ENCODE measurements at places on chromosomes 4 and X.
A peak's percentile ranks its signal among the peaks of the same experiment; 100 is the strongest.

GRCh38 chrX:118975831-118976598 is 1.6 kb downstream of the LONRF3 start:
- DNase-seq: peak; percentile 19

GRCh38 chrX:45749375-45749774 is 548.7 kb upstream of the DIPK2B start:
- peak; percentile 45 for DNase-seq

DNA sequence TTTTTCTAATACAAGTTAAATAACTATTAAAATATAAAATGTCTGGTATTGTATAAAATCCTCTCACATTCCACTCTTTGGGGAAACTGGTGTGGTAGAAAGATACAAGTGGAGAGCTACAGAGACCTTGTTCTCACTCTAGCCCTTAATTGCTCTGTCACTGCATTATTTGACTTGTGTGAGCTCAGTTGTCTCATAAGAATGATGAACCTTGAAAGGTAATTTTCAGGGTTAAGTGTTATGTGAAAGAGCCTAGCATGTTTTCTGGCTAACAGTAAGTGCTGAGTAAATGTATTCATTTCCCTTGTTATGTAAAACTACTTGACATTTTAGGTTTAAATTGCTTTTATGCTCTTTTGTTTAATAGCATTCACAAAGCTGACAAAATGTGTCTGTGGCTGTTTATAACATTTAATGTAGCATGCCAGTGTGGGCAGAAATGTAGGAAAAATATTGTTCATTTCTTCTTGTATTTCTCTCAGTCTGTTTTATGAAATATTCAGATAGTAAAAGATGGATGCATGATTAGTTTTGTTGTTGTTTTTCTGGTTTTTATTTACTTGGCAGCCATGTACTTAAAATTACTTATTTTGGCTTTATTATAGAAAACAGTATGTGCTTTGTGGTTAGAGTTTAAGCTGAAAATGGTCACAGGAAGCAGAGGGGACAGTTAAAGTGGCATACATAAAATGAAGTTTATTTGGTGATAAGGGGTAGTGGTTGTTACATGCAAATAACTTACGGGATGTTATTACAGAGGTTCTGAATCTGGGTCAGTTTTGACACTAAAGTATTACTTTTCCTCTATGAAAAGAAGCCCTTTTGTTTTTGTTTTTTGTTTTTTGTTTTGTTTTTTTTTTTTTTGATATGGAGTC is 29.2 kb downstream of the SLAIN2 start:
- no peak for DNase-seq

DNA sequence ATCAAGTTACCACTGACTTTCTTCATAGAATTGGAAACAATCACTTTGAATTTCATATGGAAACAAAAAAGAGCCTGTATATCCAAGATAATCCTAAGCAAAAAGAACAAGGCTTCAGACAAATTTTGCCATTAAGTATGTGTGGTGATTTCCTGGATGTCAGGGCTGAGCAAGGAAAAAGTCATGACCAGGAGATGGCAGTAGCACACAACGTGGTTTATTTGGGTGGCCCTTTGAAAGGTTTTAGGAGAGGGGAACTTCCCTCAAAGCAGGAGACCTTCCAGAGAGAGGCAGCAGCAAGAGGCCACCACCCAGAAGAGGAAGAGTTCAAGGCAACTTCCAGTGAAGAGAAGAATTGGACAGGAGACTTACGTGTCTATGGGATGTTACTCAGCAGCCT is 18.1 kb upstream of the ZXDB start:
- DNase-seq: peak; percentile 21

- no peak for DNase-seq
Measured at GRCh38 chr4:69594382-69594781, 45.1 kb downstream of the UGT2A2 start.

DNA sequence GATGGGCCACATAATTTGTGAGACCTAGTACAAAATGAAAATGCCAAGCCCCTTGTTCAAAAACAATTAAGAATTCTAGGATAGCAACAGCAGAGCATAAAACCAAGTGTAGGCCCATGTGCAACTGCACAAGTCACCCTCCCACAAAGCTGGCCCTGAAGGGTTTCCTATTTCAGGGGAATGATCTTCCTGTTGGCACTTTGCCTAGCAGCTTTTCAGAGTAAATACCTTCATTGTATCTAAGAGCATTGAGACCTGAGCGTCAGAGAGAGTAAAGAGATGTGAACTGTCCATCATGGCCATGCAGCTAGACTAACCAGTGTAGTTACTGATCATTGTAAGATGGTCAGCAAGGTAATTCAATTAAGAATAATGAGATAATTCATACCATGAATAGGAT is 113.6 kb downstream of the CNKSR2 start:
- no peak for DNase-seq

DNA sequence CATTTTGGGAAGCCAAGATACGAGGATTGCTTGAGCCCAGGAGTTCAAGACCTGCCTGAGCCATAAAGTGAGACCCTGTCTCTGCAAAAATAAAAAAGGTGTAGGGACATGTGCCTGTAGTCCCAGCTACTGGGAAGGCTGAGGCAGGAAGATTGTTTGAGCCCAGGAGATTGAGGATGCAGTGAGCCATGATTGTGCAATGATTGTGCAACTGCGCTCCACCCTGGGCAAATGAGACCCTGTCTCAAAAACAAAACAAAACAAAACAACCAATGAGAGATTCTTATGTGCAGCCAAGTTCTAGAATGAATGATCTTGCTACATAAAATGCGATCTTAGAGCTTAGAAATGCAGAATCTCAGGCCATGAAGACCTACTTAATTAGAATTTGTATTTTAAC is 22.5 kb downstream of the SLC9B2 start:
- peak; percentile 18 for DNase-seq

Data from fibroblast of mammary gland (primary cell).